ENCODE measurements at places on chromosomes 2 and 18. TPM values are rescaled to one million over a fixed set of nuclear protein-coding genes. Genes with fewer than 3 reads are reported as not detected.

Gene EVA1A
- total RNA-seq, result 7.8 TPM

Gene ACADL
- total RNA-seq, result not detected

Gene ASXL3
- not detected for total RNA-seq

Gene GALR1
- total RNA-seq, result not detected

Gene KCNF1
- 47.2 TPM for total RNA-seq

Gene CHRNG
- not detected for total RNA-seq

Gene GATA6
- total RNA-seq, result 1.8 TPM

Gene G6PC2
- not detected for total RNA-seq

Gene NGEF
- total RNA-seq, result 20.3 TPM

Gene ATP8B1
- 6.8 TPM for total RNA-seq

Gene HOXD11
- total RNA-seq, result 5.8 TPM

Gene CEP192
- total RNA-seq, result 7.6 TPM

Gene GCG
- not detected for total RNA-seq

Gene PRKAG3
- total RNA-seq, result not detected

Gene SCN2A
- not detected for total RNA-seq

Gene PPM1G
- total RNA-seq, result 165 TPM

Gene FOXD4L1
- total RNA-seq, result 0.31 TPM

Gene ASPRV1
- 0.23 TPM for total RNA-seq

Gene PLEKHB2
- total RNA-seq, result 80.6 TPM

All from A549 treated with Mapracorat at 1 μM for 4 hours (cell line).